Right renal cortex interstitium (tissue), 3 donors: ENCODE measurements at places on chromosomes 2 and 18. TPM values are rescaled to one million over a fixed set of nuclear protein-coding genes. Genes with fewer than 3 reads are reported as not detected.

Gene LAMA1
- polyA plus RNA-seq, result 72.4 TPM

Gene NAT8
- 26.7 TPM for polyA plus RNA-seq

Gene ZNF407
- 11.6 TPM for polyA plus RNA-seq

Gene PRLH
- not detected for polyA plus RNA-seq

Gene SH3RF3
- 4.3 TPM for polyA plus RNA-seq

Gene SNED1
- 6.2 TPM for polyA plus RNA-seq

Gene CYB5A
- polyA plus RNA-seq, result 337 TPM

Gene HOXD3
- 20.5 TPM for polyA plus RNA-seq

Gene CLEC4F
- polyA plus RNA-seq, result not detected

Gene CAVIN2
- polyA plus RNA-seq, result 46.6 TPM

- DNase-seq, result no peak
Measured at GRCh38 chr2:33219850-33220275, 256.6 kb upstream of the RASGRP3 start.

DNA sequence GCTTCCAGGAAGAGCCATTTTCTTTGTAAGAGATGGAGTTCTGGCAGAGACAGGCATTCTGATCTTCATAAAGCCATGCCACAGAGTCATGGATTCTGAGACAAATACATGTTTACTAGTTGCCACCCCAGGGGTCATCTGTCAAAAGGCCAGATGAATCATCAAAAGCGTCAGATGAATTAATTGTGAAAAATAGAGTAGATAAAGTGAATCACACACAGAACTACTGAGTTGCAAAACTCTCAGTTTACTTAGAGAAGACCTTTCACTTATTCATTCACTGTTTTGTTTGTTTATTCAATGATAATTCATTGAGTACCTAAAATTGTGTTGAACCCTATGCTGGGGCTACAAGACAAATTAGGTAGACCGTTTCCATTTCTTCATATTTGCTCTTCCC, 157.7 kb upstream of the SERPINE2 start:
- no peak for DNase-seq

GRCh38 chr2:105243961-105244360, 2.4 kb downstream of the GPR45 start:
- DNase-seq, result no peak

GRCh38 chr18:42072407-42072806, 117.4 kb downstream of the PIK3C3 start:
- DNase-seq, result no peak

GRCh38 chr2:193973781-193974180, 1683.2 kb upstream of the SLC39A10 start:
- DNase-seq, result no peak

GRCh38 chr2:65040400-65041261, 15.6 kb upstream of the CEP68 start:
- peak; percentile 61 for DNase-seq

DNA sequence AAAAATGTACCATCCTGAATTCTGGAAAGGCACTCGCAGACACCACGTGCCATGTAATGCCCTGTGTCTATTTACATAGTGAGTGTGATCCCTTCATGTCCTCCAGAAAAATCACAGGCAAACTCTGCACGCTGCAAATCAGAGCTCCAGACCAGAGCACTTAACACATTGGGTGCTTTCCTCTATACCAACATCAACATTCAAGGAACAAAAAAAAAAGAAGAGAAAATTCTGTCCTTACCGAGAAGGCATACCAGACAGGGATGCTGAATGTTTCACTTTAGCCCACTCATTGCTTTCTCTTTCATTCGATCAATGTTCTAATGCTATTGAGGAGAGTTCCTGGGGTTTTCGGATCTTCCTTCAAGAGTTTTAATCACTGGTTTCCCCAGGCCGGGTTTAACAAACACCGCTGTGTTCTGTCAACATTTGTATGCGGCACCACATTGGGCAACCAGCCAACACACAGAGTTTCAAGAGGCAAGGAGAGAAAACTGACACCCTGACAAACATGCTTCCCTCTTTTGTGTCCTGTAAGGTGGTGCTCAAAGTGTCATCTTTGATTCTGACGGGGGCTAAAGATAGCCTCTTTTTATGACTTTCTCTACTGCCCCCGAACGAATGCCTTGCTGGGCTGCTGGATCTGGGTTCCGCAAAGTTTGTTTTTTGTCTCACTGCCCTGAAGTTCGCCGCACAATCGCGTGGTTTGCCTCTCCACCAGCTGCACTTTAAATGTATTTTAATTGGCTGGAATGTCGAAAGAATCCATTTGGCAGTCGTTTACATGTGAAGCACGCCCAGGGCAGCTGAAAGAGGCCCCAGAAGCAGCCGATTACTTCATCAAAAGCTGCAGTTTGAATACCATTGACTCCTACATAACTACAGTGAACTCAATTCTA, 106.4 kb upstream of the NCKAP5 start:
- peak; percentile 76 for DNase-seq

DNA sequence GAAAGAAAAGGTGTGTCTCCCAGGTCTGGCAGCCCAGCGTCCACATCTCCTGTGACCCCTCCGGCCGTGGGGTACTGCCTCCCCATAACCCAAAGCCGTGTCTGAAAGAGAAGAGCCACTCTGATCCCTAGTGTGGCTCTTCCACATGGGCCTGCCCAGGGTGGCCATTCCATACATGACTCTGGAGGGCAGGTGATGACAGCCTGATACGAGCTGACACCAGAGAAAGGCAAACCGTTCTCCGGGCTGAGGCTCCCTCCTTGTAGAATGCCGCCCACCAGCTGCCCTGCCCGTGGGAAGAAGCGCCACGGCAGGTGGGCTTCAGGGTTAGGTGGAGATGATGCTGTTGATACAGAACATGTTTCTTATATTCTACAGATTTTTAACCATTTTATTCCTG, 451.6 kb upstream of the SALL3 start:
- no peak for DNase-seq

- DNase-seq, result no peak
Measured at GRCh38 chr2:29065068-29065811, 9.1 kb downstream of the PCARE start.

GRCh38 chr2:126221506-126221905, 434.5 kb upstream of the GYPC start:
- no peak for DNase-seq

GRCh38 chr2:106562268-106563186, 75.4 kb downstream of the CD8B2 start:
- DNase-seq, result no peak

- no peak for DNase-seq
Measured at GRCh38 chr18:6150430-6150829, 255.1 kb upstream of the TMEM200C start.

DNA sequence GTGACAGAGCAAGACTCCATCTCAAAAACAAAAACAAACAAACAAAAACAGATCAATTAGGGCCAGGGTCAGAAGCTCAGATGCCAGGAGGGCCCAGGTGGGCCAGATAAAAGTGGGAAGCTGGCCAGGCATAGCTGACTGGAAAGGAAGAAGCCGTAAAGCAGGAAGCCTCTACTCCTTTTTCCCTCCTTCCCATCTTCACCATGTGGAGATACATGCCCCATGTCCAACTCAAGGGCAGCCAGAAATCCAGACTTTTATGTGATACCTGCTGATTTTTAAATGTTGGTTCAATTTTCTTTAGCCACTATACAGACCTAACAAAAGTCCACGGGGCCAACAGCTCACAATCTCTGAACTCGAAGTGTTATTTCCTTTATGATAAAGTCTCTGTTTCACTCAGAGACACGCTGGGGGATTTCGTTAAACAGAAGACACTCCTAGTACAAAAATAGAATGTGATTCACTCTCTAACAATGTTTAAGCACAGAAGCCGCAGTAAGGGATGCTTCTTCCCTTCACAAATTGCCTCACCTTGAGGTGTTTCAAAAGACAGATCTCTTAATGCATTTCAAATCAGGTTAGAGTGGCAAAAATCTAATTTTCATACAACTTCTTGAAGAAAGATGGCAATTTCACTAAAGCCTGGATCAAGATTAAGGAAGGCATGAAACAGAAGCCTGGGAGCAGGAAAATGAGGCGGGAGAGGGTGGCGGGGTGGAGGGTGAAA, 14.0 kb downstream of the TMEM247 start:
- DNase-seq, result no peak

DNA sequence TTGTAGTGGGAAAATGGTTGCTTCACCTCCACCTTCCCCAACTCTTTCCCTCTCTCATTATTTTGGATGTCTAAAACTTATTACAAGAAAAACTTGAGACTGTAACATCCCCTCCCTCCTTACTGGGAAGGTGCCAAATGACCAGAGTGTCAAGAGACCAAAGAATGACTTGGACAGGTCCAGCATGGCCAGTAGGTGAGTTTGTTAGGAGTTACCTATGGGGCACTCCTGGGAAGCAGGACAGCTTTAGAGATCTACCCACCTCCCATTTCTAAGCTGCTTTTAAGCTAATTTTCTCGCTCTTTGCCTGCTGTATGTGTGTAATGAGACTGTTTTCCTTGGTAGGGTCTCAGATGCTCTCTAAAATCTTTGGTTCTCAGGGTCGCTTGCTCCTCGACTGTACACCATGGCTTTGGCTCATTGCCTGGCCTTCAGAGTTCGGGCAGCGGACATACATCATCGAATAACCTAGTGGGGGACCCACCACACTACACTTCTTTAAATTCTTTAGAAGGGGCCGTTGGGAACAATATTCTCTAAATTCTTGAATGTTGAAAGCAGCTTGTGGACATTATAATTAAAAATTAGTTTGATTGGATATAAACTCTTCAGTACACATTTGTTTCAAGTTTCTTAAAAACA, 45.2 kb downstream of the SLC30A6 start:
- DNase-seq, result no peak

- DNase-seq, result no peak
Measured at GRCh38 chr2:144183727-144184126, 336.2 kb downstream of the ZEB2 start.

DNA sequence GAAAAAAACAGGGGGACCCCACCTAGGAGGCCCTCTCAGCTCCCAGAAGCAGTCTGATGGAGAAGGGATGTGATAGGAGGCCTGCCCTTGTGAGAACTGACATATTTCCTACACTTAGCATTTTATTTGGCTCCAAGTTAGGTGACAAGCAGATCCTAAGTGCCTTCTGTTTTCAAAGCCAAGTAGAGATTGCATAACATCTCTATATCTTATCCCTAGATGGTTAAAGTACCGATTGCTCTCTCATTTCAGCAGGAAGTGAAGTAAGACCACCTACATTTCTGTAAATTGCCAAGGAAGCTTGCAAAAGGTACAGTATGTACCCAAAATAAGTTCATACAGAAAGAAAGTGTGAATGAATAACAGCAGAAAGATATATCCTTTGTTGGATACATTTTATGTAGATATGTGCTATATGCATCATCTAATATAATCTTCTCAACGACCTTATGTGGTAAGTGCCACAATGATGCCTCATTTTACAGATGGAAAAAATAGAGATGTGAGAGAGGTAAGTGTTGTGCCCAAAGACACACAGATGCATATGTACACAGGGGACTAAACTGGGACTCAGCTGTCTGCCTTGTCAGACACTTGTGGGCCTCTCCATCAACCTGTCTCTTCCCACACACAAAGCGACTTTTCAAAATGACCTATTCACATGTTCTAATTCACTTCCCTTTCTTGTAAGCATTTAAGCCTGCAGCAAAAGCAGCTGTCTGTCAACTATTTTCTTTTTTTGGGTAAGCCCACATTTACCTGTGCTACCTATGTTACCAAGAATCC, 38.9 kb downstream of the DHRS9 start:
- DNase-seq, result no peak

- no peak for DNase-seq
Measured at GRCh38 chr2:177574356-177574755, 181.8 kb downstream of the AGPS start.

- DNase-seq, result no peak
Measured at GRCh38 chr2:28747714-28748113, 3.9 kb upstream of the PPP1CB start.

GRCh38 chr2:18047213-18047611, 168.7 kb downstream of the KCNS3 start:
- no peak for DNase-seq
